ENCODE measurements at places on chromosomes 7 and 10.

- no peak for DNase-seq
Measured at GRCh38 chr10:103688491-103688890, 166.9 kb downstream of the SH3PXD2A start.

DNA sequence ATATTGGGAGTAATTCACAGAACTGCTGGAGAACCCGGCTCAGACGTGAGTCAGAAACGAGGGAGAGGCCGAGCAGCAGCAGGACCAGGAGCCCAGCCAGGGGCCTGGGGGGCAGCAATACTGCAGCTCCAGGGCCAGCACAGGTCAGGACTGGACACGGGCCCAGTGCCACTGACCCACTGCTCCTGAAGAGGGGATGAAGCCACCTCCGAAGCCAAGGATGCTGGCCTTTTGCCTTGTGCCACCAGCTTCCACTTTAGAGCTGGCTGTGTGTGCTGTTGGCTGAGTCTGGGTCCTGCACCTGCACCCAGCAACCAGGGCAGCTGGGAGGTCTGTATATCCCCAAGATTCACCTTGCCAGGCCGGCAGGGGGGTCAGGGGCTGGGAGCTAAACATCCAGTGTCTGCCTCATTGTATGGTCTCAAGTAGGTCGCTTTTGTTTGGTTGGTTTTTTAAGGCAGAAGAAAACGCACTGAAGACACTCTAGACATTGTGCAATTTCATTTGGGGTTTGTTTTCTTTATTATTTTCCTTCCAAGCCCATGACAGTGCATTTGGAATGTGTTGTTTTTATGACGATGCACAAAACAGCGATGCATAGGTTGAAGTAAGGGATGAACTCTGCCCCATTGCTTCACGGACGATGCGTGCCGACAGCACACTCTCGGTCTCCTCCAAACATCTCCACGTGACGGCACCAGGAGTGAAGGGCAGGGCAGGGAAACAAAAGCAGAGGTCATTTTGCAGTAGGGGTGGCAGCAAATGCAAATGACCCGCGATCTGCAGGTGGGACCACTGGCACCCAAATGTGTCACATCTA lies 27.7 kb upstream of the INSIG1 start:
- DNase-seq = no peak

- DNase-seq = no peak
Measured at GRCh38 chr10:128091636-128092210, 34.5 kb downstream of the MKI67 start.

GRCh38 chr7:98315318-98315993 lies 34.0 kb downstream of the BRI3 start:
- no peak for DNase-seq

GRCh38 chr10:9898633-9899395 lies 1118.9 kb upstream of the CELF2 start:
- no peak for DNase-seq

DNA sequence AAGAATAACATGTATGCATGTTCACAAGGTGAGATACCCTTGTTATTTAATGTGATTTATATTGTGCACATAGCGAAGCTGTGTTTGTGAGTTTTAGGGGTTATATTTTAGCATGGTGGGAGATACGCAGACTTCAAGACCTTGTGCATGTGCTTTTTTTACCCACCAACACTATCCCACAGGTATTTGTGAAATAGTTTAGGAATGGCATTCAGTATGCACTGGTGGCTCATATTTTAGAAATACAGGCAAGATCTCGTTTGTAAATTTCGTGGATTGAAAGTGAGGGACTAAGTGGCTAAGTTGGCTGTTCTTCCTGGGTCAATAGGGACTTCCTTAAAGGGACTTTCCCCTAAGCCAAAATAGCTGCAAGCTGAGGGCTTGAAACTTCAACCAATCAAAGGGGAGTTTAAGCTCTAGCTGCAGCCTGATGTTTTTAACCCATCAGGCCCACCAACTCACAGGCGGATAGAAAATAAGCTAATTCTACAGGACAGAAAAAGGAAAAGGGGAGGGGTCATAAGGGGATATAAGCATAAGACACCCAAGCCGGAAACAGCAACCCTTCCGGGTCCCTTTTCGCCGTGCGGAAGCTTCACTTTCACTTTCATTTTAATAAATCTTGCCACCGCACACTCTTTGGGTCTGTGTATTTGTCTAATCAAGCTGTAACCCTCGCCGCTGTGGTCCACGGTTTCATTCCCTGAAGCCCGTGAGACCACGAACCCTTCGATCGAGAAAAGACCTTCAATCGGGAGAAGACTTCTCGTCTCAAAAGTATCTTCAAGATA lies 291.0 kb downstream of the GPR158 start:
- no peak for DNase-seq
